T-helper 17 cell (primary cell): ENCODE measurements at places on chromosomes 7 and 10.

GRCh38 chr7:82188636-82189035 lies 254.9 kb downstream of the CACNA2D1 start:
- no peak for DNase-seq

- no peak for DNase-seq
Measured at GRCh38 chr10:108582888-108583287, 1340.4 kb downstream of the XPNPEP1 start.

DNA sequence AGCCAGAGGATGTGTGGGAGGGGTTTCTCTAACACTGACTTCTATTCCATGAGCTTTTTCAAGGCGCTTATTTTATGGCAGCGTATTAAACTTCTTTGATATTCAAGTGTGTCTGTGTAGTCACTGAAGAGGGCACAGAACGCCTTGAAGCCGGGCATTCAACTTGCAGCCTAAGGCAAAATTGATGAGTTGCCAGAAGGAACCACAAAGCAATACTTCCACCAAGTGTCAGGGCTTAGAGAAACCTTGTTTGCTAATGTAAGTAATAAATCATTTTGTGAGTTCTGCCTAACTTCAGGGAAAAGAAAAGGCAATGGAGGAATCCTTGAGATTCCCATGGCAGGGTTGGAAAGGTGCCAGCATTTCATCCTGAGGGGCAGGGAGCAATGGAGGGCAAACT lies 163.8 kb downstream of the LCOR start:
- no peak for DNase-seq

DNA sequence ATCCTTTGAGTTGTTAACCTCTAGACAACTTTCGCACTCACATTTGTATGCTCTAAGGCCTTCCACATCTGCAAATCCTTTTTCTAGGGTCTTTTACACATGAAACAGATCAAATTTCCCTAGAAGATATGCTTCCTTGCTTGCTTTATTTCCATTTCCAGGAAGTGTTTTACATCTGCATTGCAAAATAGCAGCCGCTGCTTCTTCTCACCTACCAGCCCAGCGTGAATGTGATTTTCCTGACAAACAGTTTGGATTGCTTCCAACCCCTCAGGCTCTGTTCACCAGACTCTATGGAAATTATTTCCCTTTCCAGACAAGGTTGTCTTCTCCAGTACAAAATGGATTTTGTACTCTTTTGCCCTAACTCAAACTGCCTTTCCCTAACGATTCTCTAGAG lies 50.9 kb upstream of the PAPSS2 start:
- no peak for DNase-seq

DNA sequence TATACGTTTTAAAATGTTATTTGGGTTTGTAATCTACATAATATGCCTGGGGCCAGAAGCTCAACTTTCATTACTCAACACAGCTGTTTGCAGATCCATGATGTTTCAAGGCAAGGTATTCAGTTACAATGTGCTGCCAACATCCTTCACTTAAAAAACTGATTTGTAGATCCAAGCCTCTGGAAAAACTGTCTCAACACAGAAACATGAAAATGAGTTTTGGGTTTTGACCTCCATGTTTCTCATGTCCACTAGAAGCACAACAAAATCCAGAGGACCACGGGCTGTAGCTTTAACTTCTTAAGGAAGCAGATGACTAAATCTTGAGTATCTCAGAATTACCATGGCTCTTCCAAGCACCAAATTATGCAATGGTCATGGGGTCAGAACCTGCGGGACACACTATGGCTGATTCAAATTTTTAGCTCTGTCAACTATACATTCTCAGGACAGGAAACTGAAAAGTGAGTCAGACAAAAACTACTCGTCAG lies 247.1 kb upstream of the GRB10 start:
- no peak for DNase-seq

- DNase-seq = no peak
Measured at GRCh38 chr10:97499561-97500296, 1.0 kb downstream of the UBTD1 start.

DNA sequence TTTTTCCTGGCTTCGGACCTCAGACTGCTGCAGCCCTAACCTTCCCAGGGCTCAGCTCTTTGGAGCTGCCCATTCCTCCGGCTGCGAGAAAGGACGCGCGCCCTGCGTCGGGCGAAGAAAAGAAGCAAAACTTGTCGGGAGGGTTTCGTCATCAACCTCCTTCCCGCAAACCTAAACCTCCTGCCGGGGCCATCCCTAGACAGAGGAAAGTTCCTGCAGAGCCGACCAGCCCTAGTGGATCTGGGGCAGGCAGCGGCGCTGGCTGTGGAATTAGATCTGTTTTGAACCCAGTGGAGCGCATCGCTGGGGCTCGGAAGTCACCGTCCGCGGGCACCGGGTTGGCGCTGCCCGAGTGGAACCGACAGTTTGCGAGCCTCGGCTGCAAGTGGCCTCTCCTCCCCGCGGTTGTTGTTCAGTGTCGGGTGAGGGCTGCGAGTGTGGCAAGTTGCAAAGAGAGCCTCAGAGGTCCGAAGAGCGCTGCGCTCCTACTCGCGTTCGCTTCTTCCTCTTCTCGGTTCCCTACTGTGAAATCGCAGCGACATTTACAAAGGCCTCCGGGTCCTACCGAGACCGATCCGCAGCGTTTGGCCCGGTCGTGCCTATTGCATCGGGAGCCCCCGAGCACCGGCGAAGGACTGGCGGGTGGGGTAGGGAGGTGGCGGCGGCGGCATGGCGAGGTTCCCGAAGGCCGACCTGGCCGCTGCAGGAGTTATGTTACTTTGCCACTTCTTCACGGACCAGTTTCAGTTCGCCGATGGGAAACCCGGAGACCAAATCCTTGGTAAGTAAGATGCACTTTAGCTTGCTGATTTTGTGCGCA lies at the start of gene PLXDC2:
PLXDC2 (plus strand) TSS at position 22 of the 820 bp plus-strand sequence.
- no peak for DNase-seq

DNA sequence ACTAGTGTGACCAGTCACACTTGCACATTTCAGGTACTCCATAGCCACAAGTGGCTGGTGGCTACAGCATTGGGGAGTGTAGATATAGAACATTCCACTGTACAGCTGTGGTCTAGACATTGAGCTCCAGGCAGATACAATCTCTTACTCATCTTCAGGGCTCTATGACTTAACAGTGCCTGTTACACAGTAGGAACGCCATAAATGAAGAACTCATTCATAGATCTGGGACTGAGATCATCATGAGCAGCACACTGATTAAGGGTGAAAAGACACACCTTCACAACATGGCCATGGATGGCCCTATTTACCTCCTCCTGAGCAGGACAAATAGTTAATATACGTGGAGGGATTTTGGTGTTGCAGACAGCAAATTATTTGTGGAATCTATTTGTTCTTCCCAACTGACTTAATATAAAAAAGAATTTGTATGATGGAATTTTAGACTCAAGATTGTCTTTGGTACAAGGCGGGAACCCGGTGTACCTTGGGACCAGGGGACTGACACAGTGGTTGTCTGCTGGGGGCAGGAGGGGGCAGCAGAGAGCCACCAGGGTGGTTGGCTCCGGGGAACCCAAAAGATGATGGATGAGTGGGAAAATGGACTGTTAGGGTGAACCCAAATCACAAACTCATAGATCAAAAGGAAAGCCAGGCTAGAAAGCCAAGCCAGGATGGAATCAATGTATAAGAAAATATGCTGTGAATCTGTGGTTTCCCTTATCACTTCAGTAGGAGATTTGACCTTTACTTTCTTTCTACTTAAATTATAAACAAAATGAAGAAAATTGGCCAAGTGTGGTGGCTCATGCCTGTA lies 24.3 kb upstream of the CPA2 start:
- peak; percentile 14 for DNase-seq

DNA sequence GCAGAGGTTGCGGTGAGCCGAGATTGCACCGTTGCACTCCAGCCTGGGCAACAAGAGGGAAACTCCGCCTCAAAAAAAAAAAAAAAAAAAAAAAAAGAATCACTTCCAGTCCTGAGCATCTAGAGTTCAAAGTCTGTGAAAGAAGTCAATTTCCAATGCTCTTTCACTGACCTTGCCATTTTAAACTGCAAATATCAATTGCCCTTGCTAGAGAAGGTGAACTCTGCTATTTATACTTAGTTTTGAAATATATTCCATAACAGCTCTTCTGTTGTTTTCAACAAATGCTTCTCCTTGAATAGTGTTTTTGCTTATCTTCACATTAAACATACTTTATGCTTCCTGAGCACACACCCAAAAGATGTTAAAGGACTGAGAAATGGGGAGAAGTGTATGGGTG lies 331.3 kb downstream of the PHTF2 start:
- DNase-seq = no peak

GRCh38 chr7:101124376-101125056 lies 2.4 kb upstream of the SERPINE1 start:
- DNase-seq = no peak

GRCh38 chr10:101297901-101298486 lies 56.0 kb upstream of the BTRC start:
- peak; percentile 53 for DNase-seq

DNA sequence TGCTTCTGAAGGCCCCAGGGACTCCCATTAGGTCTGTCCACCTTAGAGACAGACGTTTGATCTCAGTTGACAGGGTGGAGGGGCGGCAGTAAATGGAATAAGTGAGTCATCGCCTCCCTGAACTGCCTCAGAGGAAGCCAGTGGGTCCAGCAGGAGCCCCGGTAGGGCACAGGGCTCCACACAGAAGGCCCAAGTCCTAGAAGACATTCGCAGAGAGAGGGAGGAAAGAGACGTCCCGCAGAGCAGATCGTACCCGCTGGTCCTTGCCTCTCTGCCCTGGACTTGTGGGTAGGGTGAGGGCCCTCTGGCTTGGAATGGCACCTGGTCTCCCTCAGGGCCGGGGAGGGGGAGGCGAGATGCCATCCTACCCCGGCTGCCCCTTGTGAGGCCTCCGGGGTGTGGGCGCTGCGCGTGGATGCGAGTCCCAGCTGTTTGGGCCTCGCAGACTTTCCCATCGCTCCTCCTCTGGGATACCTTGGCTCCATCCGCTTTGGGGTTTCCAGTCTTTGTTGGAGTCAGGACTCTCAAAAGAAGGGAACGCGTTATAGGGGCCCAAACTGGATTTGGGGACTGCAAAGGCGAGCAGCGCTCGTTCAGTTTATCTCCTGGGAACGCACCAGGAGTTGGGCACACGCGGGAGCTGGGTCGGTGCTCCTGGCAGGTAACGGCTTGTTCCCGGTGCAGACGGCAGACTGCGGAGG lies 5.1 kb downstream of the TLX1 start:
- no peak for DNase-seq

DNA sequence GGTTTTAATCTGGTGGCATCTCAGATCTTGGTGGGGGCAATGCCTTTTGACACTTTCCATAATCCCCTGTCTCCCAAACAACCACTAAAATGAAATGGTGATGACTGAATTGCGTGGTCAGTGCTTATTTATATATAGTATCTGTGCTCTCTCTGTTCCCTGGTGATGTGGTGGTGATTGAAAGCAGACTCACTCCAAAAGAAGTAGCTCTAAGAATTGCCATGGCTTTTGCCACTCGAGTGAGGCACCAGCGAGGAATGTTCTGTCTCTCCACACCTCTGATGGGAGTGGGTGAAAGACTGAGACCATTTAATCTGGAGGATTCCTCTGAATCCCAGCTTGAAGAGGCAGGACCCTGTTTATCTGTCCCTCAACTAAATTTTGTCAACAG lies 2.8 kb downstream of the DUSP5 start:
- no peak for DNase-seq

DNA sequence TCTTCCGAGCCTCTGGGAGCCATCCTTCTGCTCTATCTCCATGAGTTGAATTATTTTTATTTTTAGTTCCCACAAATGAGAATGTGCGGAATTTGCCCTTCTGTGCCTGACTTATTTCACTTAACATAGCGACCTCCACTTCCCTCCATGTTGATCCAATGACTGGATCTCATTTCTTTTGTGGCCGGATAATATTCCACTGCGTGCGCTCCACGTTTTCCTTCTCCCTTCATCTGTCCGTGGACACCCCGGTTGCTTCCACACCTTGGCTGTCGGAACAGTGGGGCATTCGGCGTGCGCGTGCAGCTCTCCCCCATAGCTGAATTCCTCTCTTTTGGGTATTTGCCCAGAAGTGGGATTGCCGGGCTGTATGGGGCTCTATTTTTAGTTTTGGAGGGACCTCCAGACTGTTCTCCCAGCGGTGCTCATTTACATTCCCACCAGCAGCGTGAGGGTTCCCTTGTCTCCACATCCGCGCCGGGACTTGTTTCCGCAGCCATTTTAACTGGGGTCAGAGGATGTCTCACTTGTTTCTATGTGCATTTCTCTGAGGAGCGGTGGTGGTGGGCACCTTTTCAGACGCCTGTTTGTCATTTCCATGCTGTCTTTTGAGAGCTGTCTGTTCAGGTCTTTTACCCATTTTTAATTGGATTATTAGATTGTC lies 51.0 kb upstream of the SUN1 start:
- no peak for DNase-seq

GRCh38 chr7:159211540-159212182 lies 67.0 kb upstream of the VIPR2 start:
- no peak for DNase-seq

DNA sequence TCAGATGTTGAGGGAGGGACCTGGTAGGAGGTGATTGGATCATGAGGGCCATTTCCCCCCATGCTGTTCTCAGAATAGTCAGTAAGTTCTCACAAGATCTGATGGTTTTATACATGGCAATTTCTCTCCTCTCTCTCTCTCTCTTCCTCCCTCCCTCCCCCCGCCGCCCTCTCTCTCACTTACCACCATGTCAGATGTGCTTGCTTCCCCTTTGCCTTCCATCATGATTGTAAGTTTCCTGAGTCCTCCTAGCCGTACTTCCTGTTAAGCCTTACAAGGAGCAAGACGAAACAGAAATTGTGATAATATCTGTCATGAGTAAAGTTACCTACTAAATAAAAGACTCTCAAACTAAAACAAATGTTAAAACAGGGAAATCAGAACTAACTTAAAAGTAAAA lies 19.9 kb upstream of the GPR141 start:
- DNase-seq = no peak

DNA sequence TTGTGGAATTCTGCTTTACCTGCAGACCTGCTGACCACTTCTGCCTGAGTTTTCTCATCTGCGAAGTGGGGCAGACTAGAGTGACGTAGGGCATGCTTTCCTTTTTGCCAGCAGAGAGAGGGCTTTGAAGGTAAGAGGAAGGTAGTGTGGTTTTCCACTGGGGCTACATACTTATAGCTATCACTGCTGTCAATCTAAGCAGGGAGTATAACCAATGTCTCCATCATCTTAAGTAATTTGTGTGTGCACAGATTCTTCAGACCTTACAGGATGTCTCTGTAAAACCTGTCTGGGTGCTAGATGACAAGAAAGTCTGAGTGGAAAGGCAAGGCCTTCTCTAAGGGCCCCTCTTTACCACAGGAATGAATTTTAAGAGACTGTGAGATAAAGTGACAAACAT lies 106.8 kb downstream of the RBM20 start:
- no peak for DNase-seq

DNA sequence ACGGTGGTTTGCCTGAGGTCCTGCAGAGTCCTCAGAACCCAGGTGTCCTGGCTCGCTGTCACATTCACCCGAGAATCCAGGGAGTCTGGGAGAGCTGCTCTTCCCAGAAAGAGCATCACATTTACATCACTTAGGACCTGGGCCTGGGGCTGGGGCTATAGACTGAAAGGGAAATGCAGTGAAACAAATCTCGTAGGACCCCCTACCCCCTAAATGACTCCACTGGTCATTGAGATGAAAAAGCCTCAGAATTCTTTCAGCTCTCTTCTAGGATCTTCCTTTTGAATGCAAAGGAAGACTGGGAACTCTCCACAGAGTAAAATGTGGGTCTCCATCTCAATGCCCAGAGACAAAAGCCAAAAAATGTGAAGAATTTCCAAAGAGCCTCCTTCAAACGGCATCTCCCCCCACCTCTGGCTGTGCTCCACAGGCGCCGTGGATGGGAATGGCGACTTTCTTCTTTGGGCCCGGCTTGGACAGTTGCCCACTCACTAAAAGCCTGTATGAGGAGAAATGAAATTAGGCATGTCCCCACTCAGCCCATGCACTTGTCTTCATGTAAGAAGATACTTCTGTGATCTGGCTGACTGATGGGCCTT lies 49.0 kb upstream of the PODXL start:
- no peak for DNase-seq
